NCI-H526 treated with DMSO at 0.1 percent for 48 hours (cell line): ENCODE measurements at places on chromosomes 3 and 15.

DNA sequence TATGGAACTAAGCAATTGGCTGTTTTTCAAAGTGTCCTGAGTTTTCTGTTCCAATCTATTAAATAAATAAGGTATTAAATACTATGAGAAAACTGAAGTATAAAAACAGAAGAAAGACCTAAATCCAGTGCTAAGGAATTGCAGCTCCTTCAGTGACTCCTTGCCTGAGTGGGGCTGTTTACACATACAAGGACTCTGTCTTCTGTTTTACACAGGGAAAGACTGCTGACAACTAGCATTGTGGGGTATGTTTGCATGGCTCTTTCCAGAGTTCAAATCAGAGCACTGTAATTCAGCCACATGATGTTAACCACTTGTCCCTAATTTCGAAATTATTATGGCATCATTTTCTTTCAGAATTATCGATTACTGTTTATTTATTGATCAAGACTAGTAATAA, 31.3 kb upstream of the MEIS2 start:
- DNase-seq: no peak

DNA sequence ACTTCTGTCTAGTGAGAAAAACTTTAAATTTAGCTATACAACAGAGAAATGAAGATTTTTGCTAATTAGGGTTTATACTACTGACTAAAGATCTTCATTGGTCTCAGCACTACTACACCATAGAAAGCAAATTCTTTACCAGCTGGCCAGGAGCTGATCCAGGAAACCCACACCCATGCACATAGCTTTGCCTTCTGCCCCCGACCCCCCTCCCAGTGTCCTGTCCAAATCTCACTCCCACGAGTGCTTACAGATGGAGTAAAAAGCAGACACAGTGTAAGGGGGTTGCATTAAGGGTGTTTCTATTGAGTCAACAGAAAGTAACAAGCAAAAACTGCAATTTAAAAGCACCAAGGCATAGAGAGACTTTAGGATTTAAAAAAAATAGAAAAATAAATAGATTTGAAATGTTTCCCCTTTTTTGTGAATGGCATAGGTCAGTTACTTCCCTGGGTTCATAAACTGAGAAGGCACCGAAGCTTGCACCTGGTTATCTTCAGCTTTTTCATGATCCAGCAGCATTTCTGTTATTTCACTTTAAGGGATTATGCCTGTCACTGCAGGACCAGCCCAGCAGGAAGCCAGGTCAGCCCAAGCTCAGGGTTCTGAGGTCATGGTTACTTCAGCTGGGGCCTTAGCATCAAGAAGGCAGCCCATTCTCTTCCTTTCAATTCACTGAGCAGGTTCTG, 124.3 kb downstream of the CTNNB1 start:
- no peak for DNase-seq

DNA sequence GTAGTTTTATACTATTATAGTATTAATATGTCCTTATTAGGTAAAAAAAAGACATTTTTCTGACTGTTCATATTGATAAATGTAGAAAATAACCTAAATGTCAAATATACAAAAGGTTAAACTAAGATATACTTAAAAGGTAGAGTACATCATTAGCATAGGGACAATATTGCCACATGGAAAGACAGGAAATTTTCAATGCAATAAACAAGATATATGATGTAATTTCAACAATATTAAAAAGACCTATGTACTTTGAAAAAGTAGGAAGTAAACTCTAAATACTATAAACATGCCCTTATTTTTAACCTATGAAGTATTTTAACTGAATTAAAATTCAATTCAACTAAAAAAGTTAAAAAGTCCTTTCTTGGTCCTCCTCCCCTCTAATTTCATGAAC, 1.9 kb downstream of the SPG11 start:
- DNase-seq: no peak

DNA sequence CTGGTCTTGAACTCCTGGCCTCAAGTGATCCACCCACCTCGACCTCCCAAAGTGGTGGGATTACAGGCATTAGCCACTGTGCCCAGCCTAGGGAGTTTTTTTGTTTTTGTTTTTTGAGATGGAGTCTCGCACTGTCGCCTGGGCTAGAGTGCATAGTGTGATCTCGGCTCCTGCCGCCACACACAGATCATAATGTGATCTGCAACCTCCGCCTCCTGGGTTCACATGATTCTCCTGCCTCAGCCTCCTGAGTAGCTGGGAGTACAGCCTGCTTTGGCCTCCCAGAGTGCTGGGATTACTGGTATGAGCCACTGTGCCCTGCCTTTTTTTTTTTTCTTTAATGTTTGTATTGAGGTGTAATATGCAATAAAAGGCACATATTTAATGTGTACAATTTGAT, 78.2 kb downstream of the SMAD3 start:
- no peak for DNase-seq

GRCh38 chr15:65373163-65373651, 4.6 kb downstream of the IGDCC3 start:
- no peak for DNase-seq

GRCh38 chr3:139529662-139530061, 9.9 kb downstream of the RBP1 start:
- DNase-seq: no peak

DNA sequence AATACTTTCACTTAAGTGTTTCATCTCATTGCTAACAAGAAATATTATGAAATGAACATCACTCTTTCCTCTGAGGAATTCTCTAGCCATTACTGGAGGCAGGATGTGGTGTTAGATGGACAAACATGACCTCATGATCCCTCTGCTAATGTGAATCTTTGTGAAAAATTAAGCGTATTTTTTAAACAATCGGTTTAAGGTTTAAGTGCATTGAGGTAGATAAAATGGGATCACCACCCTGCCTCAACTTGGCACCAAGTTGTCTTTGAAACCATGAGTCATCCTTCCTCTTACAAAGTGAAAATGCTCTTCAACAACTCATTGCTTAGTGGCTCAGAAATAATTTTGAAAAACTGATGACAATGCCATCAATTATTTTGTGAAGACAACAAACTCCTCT, 76.0 kb upstream of the DCBLD2 start:
- no peak for DNase-seq

GRCh38 chr3:69882560-69882959, 117.0 kb upstream of the SAMMSON start:
- no peak for DNase-seq

GRCh38 chr15:79089331-79089889, 1.2 kb downstream of the RASGRF1 start:
- DNase-seq: no peak

DNA sequence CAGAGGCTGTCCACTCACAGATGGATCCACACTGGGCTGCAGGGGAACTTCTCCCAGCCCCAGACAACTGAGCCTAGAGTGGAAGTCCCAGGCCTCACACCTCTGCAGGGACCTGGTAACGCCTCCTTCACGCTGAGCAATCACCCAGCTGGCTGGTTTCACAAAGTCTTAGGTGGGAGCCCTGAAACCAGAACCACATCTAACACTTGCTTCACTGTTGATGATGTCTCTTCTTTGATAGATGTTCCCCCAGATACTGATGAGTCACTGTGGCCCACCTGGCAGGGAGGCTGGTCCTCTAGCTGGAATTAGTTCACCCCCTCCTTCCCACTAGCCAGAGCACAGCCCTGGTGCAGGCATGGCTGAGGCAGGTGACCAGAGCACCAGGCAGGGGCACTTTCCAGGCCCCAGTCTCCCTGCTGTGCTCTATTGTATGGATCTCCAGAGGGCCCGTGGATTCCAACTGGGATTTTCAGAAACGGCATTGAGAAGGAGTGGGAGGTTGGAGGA, 33.5 kb downstream of the MYL3 start:
- DNase-seq: no peak

DNA sequence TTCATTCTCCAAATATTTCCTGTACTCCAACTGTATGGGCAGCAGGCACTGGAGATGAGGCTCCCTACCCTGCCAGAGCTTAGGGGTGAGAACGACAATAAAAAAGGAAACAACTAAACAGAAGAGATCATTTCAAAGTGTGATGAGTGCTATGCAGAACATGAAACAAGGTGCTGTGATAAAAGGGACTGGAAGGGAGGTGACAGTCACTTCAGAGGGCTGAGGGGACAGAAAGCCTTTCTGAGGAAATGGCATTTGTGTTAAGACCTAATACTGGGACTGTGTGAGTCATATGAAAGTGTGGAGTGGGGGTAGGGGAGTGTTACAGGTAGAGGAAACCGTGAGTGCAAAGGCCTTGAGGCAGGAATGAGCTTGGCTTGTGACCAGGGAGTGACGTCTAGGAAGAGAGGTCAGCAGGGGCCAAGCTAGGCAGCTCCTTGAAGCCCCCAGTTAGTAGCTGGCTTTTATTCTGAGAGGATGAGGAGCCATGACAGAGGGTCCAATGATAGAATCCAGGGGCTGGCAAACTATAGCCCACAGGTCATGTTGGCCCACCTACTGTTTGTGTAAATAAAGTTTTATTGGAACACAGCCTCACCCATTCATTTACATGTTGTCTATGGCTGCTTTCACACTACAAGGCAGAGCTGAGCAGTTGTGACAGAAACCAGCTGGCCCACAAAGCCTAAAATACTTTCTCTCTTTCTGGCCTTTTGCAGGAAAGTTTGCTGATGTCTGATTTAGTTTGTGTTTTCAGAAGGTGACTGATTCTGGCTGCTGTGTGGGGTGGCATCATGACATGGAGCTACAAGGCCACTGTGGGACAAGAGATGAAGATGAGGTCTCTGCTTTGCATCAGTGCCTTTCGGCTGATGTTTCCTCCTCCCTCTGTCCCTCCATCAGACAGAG, 56.6 kb downstream of the LSM3 start:
- DNase-seq: no peak

GRCh38 chr3:194749631-194750490, 64.2 kb downstream of the FAM43A start:
- no peak for DNase-seq

- DNase-seq: no peak
Observed at GRCh38 chr3:20051123-20051806, 11.0 kb downstream of the KAT2B start.

- no peak for DNase-seq
Observed at GRCh38 chr3:53238051-53238850, 17.6 kb downstream of the TKT start.

GRCh38 chr3:106206613-106207012, 337.8 kb upstream of the CBLB start:
- no peak for DNase-seq

DNA sequence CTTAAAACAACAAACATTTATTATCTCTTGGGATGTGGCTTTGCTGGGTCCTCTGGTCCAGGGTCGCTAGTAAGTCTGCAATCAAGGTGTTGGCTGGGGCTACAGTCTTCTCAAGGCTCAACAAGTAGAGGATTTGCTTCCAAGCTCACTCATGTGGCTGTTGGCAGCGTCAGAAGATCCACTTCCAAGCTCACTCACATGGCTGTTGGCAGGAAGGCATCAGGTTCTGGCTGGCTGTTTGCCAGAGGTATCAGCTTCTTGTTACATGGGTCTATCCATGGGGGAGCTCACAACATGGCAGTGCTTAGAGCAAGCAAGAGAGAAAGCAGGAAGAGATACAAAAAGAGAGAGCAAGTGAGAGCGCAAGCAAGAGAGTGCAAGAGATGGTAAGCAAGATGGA, 15.0 kb upstream of the BNC1 start:
- no peak for DNase-seq

DNA sequence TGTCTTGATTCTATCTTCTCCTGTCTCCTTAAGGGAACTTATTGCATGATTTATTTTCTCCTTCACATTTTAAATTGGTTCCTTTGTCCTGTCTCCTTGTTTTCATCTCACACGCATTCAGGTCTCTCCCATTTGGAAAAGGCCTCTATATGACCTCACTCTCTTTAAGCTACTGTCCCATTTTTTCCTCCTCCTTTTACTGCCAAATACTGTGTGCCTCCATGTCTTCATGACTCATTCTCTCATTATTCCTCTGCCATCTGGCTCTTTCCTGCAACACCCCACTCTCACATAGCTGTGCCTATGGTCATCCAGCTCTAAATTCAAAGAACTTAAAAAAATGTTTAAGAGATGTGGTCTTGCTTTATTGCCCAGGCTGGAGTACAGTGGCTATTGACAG, 48.0 kb downstream of the TYRO3 start:
- no peak for DNase-seq

DNA sequence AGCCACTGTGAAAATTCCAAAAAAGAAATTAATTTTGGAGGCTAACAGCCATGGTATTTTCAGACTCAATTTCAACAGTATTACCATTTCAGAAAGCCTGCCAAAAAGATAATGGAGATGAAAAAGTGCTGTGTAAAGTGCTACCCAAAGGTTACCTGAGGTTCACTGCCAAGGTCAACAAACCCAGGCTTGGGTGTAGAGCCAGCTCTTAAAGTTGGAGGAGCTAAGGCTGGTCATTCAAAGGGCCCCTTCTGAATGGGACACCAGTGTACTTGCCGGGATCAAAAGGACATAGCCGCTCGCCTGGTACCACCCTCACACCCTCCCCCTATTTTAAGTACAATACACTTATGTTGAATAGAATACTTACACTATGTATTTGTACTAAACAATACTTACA, 64.5 kb downstream of the ETV5 start:
- no peak for DNase-seq

DNA sequence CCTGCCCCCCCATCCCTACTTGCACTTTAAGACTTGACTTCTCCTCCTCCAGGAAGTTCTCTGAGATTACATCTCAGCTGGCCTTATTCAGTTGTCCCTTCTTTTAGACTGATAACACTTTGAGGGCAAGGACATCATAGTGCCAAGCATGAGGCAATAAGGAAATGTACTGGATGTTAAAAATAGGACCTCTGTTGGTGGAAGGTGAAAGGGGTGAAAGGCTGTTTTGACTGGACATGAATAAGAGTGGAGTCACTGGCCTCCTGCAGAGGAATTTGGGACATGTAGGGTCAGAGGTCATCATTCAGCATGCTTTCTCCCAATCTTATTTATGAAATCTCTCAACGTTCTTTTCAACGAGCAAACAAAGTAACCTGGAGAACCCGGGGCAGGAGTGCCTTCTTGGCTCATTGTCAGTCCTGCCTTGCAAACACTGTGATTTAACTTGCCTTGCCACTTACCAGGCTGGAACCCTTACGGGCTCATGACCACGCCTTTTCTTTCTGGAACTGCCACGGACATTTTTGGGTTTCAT, 38.6 kb downstream of the TRIM71 start:
- DNase-seq: no peak

DNA sequence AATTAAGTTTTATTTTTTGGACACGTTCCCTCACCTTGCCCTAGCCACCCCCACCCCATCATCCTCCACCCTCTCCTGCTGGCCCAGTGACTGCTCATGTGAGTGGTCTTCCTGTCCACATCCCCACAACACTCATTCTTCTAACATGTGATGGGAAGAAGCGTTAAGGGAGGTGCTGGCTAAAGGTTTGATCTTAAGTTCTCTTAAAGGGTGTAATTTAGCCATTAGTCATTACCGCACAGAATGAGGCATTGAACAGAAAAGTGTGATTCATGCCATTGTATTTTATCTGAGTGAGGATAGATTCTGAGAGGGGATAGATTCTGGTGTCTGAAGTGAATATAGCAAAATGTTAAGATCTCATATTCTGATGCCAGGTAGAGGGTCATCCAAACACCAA, 272.9 kb upstream of the TPM1 start:
- no peak for DNase-seq
